Ascending aorta (tissue), 2 donors: ENCODE measurements at places on chromosomes 11 and 22. TPM values are rescaled to one million over a fixed set of nuclear protein-coding genes. Genes with fewer than 3 reads are reported as not detected.

GRCh38 chr11:1218256-1218787 lies 4.5 kb upstream of the MUC5B start:
- no peak for DNase-seq

GRCh38 chr11:126753990-126754389 lies 246.6 kb downstream of the KIRREL3 start:
- DNase-seq = no peak

DNA sequence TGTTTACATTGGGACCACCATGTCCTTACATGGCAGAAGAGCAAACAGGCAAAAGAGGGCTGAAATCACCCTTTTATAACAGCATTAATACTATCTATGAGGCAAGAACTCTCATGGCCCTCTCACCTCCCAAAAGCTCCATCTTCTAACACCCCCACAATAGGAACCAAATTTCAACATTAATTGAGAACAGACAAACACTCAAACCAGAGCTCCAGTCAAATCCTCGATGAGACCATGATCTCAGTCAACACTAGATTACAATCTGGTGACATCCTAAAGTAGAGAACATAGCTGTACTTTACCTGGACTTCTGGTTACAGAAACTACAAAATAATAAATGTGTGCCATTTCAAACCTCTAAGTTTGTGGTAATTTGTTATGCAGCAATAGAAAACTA lies 25.1 kb downstream of the OR2AG2 start:
- no peak for DNase-seq

DNA sequence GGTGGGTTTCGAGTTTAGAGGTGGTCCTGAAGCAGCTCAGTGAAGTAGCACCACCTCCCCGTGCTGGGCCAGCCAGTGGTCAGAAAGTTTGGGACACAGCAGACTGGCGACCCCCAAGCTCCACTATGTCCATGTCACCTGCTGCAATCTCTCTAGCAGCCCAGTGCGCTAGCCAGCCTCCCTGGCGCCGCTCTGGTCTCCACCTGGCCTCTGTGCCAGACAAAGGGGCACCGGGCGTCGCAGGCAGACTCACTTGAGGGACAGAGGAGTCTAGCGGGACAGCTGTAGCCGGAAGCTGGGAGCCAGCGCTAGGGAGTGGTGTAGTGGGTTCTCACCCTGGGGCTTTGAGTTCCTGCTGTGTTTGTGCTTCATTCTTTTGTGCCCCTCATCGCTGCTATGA lies 25.5 kb downstream of the MYBPC3 start:
- no peak for DNase-seq

DNA sequence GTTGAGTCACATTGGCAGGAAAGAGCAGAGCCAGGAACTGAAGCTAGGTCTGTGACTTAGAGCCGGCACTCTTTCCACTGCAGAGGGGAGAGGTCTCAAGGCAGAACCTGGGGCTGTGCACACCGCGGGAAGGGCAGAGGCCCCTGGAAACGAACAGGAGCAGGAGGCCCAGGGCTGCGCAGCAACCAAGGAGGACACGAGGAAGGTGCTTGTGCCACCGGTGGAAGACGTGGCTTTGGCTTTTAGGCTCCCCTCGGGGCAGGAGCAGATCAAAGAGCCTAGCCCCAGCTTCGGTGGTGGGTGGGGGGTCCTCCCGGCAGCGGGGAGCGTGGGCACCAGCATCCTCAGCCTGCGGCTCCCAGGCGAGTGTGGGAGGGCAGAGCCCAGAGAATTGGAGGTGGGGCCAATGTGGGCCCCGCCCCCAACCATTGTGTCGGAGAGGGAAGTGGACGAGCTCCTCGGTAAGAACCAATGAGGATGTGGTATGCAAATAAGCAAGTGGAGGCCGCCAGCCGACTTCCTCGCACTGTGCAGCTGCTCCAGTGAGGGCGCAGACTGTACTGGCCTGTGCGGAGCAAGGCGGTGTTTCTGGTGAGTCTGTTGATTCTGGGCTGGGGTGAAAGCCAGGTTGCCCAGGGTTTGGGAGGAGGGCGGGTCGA lies at the start of gene CCDC116:
CCDC116 (plus strand) TSS at position 524 of the 659 bp plus-strand sequence. CDS start 422 bp downstream, outside the sequence.
- DNase-seq = no peak

DNA sequence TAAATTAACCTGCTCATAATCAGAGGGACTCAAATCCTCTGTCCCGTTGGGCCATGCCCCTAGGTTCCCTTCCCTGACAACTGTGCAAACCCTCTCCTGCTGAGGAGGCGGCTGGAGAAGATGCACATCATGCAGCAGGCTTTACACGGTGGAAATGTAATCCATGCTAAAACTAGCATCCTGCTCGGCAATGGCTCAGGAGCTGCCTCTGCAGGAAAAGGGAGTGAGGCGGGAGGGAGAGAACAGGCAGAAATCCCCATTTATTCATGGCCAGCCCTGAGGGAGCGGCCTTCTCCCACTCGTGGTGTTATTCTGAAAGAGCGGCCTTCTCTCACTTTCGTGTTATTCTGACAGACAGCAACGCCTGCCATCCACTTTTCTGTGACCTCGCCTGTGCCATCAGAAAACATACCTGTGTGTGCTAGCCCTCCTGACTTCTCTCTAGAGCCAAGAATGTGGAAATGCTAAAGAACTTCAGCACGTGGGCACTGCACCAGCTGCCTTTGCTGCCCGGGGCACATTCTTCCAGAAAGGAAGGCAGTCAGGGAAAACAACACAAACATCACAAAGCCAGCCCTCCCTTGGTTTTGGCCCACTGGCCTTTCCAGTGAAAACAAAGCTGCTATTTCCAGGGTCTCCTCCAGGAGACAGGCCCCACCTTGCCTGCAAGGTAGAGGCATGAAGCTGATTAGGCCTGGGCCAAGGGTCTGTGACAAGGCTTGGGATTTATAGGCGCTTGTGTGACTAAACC lies 62.9 kb upstream of the BID start:
- DNase-seq = no peak

SCGB1C1 gene
- total RNA-seq = not detected

RSF1 gene
- total RNA-seq = 17.8 TPM

SHANK3 gene
- 128 TPM for total RNA-seq
